Aorta (tissue), 5 donors: ENCODE measurements at places on chromosomes 4 and X.

- no peak for DNase-seq
Observed at GRCh38 chr4:17347445-17347844, 164.4 kb downstream of the QDPR start.

- DNase-seq = no peak
Observed at GRCh38 chr4:8218371-8219031, 19.4 kb downstream of the SH3TC1 start.

GRCh38 chr4:9781343-9782135 is at the start of gene DRD5:
Gene DRD5 (plus strand): TSS chr4:9781634. CDS start chr4:9782030, 396 bp downstream.
- no peak for DNase-seq

GRCh38 chr4:119268466-119268865 is 53.5 kb downstream of the FABP2 start:
- DNase-seq = no peak

- no peak for DNase-seq
Observed at GRCh38 chr4:140343303-140343702, 30.1 kb upstream of the SCOC start.

GRCh38 chr4:48243887-48244286 is 25.8 kb downstream of the TEC start:
- DNase-seq = no peak

DNA sequence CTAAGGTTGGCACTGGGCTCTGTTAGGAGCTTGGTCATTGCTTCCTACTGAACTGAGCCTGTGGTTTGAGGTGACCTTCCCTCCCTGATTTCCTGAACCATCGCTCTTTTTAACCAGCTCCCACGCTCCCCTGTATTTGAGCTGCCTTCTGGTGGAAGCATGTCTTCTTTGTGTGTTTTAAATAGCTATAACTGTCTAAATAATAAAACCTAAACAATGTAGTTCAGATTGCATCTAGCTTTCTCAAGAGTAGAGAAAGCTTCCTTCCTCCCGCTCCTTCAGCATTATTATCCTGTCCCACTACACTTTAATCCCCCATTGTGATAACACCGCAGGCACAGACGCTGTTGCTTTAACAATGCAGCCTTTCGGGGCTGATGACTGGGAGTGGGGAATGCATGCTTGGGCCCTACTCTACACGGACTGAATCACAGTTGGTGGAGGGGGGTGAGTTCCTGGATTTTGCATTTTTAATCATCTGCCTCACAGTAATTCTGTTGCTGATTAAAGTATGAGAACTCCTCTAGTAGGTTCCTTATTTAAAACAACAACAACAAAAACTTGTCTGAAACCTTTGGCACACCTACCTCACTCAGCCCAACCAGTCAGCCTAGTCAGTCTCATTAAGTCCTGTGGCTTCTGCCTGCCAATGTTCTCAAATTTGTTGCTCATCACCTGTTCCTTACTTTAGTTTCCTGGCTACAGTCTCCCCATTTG is 6.6 kb downstream of the SMS start:
- no peak for DNase-seq

DNA sequence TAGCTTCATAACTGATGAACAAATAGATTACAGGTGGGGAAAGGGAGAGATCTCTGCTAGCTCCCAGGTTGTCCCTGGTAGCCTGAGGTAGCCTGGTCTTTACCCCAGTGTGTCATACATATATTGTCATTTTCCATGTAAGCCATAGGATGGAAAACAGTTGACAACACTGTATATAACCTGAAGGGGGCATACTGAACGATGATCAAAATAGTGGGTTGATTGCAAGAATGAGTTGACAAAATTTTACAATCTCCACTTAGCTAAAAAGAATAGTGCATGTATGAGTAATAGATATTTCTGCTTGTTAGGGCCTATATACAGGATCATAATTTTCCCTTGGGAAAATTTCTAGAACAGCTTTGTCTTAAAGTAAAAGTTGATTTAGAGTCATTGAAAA is 304.1 kb upstream of the HAND2 start:
- no peak for DNase-seq

- no peak for DNase-seq
Observed at GRCh38 chrX:150868625-150869024, 29.8 kb downstream of the CD99L2 start.

- no peak for DNase-seq
Observed at GRCh38 chr4:62523256-62523655, 1323.1 kb downstream of the ADGRL3 start.

DNA sequence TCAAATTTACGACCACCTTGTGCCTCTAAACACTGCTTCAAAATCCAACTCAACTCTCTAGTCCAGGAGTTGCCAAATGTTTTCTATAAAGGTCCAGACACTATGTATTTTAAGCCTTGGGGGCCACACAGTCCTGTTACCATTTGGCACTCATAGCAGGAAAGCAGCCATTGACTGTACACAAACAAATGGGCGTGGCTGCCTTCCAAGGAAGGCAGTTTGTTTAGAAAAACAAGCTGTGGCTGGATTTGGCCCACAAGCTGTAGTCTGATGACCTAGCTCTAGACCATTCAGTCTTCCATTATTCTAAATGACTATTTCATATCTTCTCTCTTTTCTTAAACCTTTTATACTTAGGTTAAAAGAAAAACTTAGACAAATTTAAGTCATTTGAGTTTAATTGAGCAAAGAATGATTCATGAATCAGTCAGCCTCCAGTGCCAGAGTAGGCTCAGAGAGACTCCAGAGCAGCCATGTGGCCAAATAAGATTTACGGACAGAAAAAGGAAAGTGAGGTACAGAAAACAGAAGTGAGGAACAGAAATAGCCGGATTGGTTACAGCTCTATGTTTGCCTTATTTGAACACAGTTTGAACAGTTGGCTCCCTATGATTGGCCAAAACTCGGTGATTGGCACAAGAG is 825.8 kb upstream of the LCORL start:
- DNase-seq = no peak

DNA sequence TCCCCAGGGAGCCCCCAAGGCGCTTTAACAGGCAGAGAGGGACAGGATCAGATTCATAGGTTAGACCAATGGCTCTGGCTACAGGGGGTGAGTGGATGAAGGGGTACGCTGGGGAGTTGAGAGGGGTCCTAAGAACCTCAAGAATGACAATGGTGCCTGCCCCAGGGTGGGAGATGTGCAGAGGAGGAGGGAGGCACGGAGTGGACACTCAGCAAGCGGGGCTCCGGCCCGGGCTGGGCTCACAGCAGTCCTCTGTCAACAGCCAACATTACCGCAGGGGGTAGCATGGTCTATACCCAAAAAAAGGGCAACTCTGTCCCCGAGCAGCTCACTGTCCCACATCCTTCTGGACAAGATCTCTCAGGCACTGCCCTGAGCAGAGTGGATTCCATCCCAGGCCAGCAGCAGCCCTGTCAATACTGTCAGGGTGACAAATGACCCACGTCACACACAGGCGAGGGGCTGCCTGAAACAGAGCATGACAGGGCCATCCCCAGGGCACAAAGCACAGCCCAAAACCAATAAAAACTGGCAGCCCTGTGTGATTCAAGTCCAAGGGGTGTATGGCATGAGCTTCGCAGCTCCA is 47.7 kb upstream of the PPP2R2C start:
- no peak for DNase-seq

- no peak for DNase-seq
Observed at GRCh38 chrX:13747836-13748235, 13.3 kb downstream of the OFD1 start.

DNA sequence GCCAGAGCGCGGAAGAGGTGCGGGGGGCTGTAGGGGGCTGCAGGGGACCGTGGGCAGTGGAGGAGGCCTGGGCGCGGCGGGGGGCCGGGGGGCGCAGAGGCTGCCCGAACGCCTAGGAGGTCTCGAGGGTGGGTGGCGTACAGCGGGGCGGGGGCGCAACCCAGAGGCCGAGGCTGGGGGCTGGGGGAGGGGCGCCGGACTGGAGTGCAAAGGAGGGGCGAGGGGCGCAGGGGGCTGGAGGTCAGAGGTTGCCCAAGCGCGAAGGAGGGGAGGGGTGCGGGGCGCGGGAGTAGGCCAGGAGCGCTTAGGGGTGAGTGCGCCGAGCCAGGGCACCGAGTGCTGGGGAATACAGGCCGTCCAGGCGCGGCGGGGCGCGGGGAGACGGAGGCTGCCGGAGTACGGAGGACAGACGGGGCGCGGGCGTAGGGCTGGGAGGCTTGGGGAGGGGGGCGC is 255 bp downstream of the GYG2 start:
- no peak for DNase-seq

DNA sequence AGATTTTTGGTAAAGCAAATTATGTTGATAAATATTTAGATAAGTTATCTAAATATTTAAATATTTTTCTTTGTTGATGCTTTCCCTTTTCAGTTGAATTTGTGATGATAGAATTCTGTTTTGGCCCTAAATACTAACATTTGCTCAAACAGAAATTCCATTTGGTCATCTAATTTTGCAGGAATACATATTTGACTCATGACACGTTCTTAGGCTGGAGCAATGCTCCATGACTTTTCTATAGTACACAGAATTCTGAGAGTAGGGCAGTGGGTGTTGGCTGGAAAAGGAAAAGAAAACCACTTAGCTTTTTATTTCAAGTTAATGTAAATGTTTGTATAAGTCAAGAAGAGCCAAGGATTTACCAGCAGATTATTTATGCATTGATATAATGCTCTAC is 58.6 kb upstream of the GK2 start:
- no peak for DNase-seq
